ENCODE measurements at places on chromosomes 4 and X. TPM values are rescaled to one million over a fixed set of nuclear protein-coding genes. Genes with fewer than 3 reads are reported as not detected.

Gene KCTD8
- total RNA-seq = not detected

Gene EPGN
- not detected for total RNA-seq

DNA sequence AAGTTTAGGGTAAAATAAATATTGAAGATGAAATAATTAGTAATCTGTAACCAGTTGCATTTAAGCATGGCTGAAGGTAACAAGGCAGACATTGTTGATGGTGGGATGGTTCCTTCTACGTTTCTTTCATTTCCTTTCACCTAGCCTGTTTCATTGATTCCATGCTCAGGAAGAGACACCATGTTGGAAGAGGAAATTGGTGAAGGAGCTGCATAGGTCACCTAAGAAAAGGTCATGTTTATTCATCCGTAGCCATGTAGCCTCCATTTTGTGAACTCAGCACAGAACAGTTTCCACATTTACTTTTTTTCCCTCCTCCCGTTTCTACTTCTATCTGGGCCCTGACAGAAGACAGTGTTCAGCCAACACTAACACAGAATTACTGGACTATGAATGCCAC, 3.8 kb downstream of the ADH1B start:
- H3K27me3 ChIP-seq = no peaks in the 10 kb centered on the region
- no peak for DNase-seq
- peaks cover 17% of the 10 kb centered on the region for H3K36me3 ChIP-seq
- H3K27ac ChIP-seq = no peak overlapping the region

GRCh38 chrX:3462166-3462508, 115.7 kb upstream of the MXRA5 start:
- no peaks in the 10 kb centered on the region for H3K27me3 ChIP-seq
- H3K27ac ChIP-seq = no peak overlapping the region
- no peak for DNase-seq
- no peak overlapping the region for H3K4me3 ChIP-seq
- H3K36me3 ChIP-seq = no peaks in the 10 kb centered on the region

DNA sequence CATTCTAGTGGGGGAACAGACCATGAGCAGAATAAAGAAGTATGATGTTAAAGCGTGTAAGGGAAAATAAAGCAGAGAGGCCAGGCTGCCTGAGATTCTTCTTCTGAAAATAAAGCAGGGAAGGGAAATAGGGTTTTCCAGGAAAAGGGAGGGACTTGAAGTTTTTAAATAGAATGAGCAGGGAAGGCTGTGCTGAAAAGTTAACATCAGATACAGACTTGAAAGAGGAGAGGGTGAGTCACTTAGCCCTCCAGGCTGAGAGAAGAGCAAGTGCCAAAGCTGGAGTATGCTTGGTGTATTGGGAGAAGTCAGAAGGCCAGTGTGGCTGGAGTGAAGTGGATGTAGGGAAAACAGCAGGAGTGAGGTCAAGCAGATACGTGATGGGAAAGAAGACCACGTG, 10.0 kb upstream of the PLK4 start:
- no peaks in the 10 kb centered on the region for H3K36me3 ChIP-seq
- H3K4me1 ChIP-seq = peaks cover 6% of the 10 kb centered on the region
- DNase-seq = peak; percentile 89
- H3K27me3 ChIP-seq = no peaks in the 10 kb centered on the region

- H3K36me3 ChIP-seq = no peaks in the 10 kb centered on the region
- no peak for DNase-seq
- no peaks in the 10 kb centered on the region for H3K4me1 ChIP-seq
- no peak overlapping the region for H3K4me3 ChIP-seq
These were observed 1279.7 kb downstream of the ARAP2 start for GRCh38 chr4:34964613-34965012.

- peaks cover 2% of the 10 kb centered on the region for H3K4me1 ChIP-seq
- no peaks in the 10 kb centered on the region for H3K27me3 ChIP-seq
- no peak overlapping the region for H3K4me3 ChIP-seq
- H3K36me3 ChIP-seq = no peaks in the 10 kb centered on the region
- H3K27ac ChIP-seq = no peak overlapping the region
These were observed 53.9 kb downstream of the PAPSS1 start for GRCh38 chr4:107666134-107666533.

- no peaks in the 10 kb centered on the region for H3K4me1 ChIP-seq
- peak; percentile 51 for DNase-seq
- H3K36me3 ChIP-seq = no peaks in the 10 kb centered on the region
These were observed 5.9 kb downstream of the SMIM43 start for GRCh38 chr4:121758925-121759568.

- no peaks in the 10 kb centered on the region for H3K36me3 ChIP-seq
- H3K4me1 ChIP-seq = no peaks in the 10 kb centered on the region
- H3K4me3 ChIP-seq = no peak overlapping the region
- no peak overlapping the region for H3K27ac ChIP-seq
- DNase-seq = no peak
These were observed 251.9 kb downstream of the PAPSS1 start for GRCh38 chr4:107468156-107468555.

- no peak overlapping the region for H3K27ac ChIP-seq
- H3K36me3 ChIP-seq = no peaks in the 10 kb centered on the region
- no peaks in the 10 kb centered on the region for H3K4me1 ChIP-seq
- H3K4me3 ChIP-seq = no peak overlapping the region
These were observed 999.2 kb downstream of the ADGRL3 start for GRCh38 chr4:62199291-62199810.

Gene SH3BP2
- total RNA-seq = 9.0 TPM

- no peaks in the 10 kb centered on the region for H3K4me1 ChIP-seq
- H3K27ac ChIP-seq = peak overlapping the region; percentile 81
- DNase-seq = peak; percentile 34
- H3K4me3 ChIP-seq = peak overlapping the region; percentile 93
These were observed 250 bp downstream of the USP9X start for GRCh38 chrX:41085512-41085877.

Gene SLC10A6
- total RNA-seq = not detected

Gene USP26
- not detected for total RNA-seq

DNA sequence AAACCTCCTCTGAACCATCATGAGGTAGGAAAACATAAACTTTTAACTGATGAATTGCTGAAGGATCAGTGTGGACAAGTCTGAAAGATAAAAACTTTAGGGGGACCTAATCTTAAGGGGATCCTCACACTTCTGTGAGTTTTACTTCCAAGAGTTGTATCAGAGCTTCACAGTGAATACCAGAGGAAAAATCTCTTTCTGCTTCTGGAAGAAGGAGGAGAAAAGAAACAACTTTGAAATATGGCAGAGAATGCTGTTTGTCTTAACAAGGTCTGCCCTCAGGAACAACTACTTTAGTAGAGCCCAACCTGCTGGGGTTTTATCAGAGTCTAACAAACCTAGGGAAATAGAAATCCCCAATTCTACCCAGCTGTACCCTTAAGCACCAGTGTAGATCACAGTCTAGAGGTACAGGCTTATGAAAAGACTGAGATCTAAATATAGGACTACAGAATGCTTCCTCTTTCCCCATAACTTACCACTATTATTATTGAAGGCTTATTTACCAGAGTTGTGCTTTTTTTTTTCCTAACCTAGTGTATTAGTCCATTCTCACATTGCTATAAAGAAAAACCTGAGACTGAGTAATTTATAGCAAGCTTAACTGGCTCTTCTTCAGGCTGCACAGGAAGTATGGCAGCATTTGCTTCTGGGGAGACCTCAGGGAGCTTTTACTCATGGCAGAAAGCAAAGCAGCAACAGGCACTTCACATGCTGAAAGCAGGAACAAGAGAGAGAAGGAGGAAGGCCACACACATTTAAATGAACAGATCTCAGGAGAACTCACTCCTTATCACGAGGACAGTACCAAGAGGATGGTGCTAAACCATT, 167.9 kb downstream of the CAMK2D start:
- peaks cover 14% of the 10 kb centered on the region for H3K4me1 ChIP-seq
- no peak overlapping the region for H3K4me3 ChIP-seq
- peaks cover 1% of the 10 kb centered on the region for H3K36me3 ChIP-seq
- no peaks in the 10 kb centered on the region for H3K27me3 ChIP-seq
- no peak overlapping the region for H3K27ac ChIP-seq

Gene AFP
- 1.3 TPM for total RNA-seq

DNA sequence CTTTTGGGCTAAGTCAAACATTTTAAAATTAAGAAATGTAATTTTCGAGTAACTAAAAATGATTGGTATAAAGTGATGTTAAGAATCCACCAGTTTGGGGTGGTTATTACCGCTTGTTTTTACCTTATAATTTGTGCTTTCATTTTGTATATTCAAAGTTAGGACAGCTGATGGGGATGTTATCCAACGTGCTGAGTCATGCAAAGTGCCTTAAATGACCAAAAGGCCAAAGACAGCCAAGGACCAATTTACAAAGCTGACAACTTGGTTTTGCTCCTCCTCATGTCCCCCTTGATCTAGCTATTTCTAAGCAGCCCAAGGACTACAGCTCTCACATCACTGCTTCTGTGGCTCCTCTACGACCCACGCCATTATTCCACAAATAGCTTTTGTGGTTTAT, 181.4 kb upstream of the PCDH7 start:
- H3K4me3 ChIP-seq = no peak overlapping the region
- no peaks in the 10 kb centered on the region for H3K36me3 ChIP-seq
- H3K27ac ChIP-seq = no peak overlapping the region
- DNase-seq = no peak
- no peaks in the 10 kb centered on the region for H3K4me1 ChIP-seq

Gene ARHGAP6
- total RNA-seq = 1.8 TPM

DNA sequence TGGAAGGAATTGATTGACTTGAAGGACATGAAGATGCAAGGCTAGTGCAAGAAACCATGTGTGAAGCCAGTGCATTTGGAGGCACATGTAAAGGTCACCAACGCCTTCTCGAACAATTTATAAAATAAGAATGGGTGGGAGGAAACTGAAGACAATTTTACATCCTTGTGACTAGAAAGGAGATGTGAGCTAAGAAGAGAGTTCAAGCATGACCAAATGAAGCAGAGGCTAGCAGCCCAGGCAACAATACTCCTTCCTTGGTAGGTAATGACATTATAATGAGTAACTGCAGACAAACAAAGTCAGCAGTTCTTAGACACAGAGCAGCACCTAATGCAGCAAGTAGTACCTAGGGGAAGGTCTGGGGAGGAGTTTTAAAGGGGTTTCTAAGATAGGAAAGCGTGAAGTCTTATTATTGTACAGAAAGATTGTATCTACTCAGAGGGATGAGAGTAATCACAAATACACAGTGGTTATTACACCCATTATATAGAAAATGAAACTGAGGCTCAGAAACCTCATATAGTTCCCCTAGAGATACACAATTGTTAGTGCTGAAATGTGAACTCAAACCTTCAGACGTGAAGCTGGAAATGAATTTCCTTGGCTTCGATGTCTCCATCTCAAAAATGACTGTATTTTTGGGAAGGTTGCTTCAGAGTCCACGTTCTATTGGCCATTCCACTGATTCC, 56.1 kb downstream of the ATXN3L start:
- H3K4me1 ChIP-seq = no peaks in the 10 kb centered on the region
- H3K27me3 ChIP-seq = no peaks in the 10 kb centered on the region
- H3K27ac ChIP-seq = no peak overlapping the region
- H3K36me3 ChIP-seq = no peaks in the 10 kb centered on the region
- H3K4me3 ChIP-seq = no peak overlapping the region
- DNase-seq = no peak

DNA sequence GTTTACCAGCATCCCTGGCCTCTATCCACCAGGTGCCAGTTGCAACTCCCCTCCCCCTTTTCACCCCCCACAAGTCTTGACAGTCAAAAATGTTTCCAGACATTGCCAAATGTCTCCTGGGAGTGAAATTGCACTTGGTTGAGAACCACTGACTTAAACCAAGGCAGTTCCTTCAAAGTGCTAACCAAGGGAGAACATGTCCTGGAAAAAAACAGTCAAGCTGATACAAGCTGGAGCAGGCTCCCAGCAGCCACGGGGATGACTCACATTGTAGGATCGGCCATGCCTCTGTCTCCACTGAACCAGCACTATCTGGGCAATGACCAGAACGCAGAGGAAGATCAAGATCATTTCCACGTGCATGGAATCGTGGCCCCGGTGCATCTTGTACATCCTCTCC, 11.4 kb downstream of the RNF175 start:
- DNase-seq = peak; percentile 38
- no peak overlapping the region for H3K4me3 ChIP-seq
- no peak overlapping the region for H3K27ac ChIP-seq
- no peaks in the 10 kb centered on the region for H3K36me3 ChIP-seq
- no peaks in the 10 kb centered on the region for H3K4me1 ChIP-seq

Gene FRMPD4
- total RNA-seq = 1.1 TPM

Gene GDPD2
- total RNA-seq = not detected

DNA sequence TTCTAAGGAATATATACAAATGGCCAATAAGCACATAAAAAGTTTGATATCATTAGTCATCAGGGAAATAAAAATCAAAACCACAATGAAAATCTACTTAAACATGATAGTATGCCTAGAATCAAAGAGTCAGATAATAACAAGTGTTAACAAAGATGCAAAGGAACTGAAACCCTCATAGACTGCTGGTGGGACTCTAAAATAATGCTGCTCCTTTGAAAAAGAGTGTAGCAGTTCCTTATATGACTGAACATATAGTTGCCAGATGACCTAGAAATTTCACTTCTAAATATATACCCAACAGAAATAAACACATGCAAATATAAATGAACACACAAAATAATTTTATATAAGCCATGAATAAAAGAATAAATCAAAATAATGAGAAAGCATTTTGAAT, 205.1 kb upstream of the CTSO start:
- no peaks in the 10 kb centered on the region for H3K36me3 ChIP-seq
- no peak for DNase-seq
- H3K27ac ChIP-seq = no peak overlapping the region
- no peaks in the 10 kb centered on the region for H3K4me1 ChIP-seq
- H3K27me3 ChIP-seq = no peaks in the 10 kb centered on the region
- no peak overlapping the region for H3K4me3 ChIP-seq

DNA sequence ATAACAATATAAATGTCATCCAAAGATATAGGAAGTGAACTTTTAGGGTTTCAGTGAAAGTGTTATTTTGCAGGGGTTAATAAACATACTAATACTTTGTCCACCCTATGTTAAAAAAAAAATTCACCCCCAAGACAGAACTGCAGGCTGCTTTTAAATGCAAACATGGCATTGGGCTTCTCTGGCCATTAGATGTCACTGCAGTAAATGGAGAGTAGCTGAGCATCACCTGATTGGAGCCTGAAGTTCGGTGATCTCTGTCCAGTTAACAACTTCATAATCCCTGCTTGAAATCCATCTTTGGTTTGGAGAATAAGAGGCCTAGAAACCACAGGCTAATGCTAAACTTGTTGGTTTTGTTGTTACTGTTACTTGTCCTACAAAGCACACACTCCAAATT, 18.7 kb downstream of the SLC25A43 start:
- no peaks in the 10 kb centered on the region for H3K27me3 ChIP-seq
- no peak overlapping the region for H3K27ac ChIP-seq

DNA sequence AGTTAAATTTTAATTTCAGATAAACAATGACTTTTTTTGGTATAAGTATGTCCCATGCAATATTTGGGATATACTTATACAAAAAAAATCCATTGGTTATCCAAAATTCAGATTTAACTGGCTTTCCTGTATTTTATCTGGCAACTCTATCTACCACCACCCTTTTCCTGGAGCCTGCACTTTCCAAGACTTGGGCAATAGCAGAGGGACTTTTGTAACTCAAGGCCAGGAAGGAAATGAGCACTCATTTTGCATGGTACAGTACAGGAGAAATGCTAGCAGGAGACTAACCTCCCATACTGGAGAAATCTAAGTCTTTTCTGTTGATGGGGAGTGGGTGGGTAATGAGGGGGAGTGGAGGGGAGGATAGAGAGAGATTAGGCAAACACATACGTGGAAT, 37.7 kb upstream of the PLAC1 start:
- H3K4me1 ChIP-seq = peaks cover 3% of the 10 kb centered on the region
- H3K36me3 ChIP-seq = no peaks in the 10 kb centered on the region
- no peak for DNase-seq
- H3K27me3 ChIP-seq = no peaks in the 10 kb centered on the region

GRCh38 chr4:95155759-95156451, 392.9 kb downstream of the UNC5C start:
- no peak overlapping the region for H3K27ac ChIP-seq
- peak; percentile 41 for DNase-seq
- no peaks in the 10 kb centered on the region for H3K27me3 ChIP-seq
- H3K4me1 ChIP-seq = no peaks in the 10 kb centered on the region
- no peaks in the 10 kb centered on the region for H3K36me3 ChIP-seq
